ENCODE measurements at places on chromosomes 11 and 22.

DNA sequence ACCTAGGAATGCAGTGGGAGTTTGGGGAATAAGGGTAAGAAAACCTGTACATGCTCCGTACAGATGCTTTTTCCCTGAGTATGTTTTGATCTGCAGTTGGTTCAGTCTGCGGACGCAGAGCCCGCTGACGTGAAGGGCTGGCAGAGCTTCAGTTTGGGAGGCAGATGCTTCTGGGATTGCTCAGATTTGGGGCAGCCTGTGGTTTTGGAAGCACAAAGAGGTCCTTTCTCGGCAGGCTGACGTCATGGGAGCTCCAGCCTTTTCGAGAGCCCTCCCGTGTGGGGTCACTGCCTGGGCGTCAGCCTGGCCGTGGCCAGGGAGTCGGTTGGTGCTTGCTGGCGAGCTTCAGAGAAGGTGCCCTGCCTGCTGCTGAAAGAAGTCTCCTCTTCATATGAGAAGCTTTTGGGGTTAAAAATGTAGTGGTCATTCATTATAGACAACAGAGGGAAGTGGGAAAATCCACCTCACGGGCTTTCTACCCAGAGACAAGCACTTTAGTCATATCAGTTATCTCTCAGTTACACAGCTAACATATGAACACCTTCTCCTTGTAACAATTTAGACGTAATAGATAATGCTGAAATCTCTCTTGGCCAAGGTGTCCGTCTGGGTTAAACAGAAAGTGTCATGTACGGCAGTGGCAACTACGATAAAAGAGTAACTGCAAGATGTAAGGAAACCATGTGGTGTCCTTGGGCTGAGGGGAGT lies 26.8 kb downstream of the TPCN2 start:
- DNase-seq, result peak; percentile 65

DNA sequence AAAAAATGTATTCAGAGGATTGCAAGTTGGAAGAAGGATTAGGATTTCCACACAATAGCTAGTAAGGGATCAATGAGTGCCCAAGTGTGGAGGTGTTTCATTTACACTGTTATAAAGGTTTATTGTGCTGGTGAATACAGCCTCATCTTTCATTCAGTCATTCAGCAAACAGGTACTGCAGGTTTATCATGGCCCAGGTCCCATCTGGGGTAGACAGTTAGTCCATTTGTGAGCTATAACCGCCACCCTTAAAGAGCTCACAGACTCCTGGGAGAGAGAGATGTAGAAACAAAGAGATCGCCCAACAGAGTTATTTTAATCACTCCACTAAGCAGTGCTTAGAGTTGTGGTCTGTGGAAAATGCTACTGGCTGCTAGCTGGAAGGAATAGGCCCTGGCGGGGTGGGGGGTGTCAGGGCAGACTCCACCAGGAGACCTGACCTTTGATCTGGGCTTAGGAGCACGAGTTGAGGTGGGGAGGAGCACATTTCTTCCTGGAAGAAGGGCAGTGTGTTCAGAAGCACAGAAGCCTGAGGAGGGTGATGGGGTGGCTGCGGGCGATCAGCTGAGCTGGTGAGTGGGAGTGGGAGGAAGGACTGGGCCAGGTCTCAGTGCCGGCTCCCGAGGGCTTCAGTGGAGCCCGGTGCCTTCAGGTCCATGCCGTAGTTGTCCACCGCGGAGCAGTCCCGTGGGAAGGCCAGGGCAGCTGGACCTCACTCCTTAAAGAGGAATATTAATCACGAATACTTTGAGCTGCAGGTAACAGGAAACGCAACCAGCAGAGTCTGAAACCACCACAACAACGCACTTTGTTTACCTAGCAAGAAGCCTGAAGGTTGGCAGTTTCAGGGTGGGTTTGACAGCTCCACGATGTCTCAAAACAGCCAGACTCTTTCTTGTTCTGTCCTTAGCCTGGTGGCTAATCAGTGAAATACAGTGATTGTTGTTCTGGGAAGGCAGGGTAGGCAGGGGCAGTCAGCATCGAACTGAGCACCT lies 11.2 kb downstream of the TOM1 start:
- DNase-seq, result no peak

DNA sequence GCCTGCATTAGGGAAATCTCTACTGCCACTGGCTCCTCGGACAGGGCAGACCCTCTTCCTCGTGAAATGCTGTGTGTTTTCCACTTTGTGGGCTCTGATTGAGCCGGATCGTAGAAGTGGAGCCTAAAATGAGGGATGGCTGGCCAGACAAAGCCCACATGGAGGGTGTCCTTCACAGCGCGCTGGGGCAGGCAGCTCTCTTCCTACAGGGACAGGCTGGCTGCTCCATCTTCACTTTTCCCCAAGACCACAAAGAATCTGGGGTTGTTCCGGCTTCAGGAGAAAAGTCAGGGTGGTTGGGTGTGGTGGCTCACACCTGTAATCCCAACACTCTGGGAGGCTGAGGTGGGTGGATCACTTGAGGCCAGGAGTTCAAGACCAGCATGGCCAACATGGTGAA lies 94.9 kb downstream of the MORC2 start:
- no peak for DNase-seq

DNA sequence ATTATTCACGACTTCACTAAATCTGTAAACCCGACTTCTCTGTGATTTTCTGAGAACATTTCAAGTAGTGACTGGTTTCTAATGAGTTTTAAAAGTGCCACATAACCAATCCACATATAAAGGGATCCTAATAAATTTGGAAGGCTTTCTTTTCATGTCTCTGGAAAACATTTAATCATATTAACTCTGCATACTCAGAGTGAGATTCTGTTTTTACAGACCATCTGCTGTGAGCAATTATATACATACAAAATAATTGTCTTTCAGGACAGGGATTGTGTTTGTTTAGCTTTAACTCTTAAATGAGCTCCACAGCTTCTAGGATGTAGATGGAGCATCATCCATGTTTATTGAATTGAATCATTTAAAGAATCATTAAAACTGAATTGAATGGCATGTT lies 65.1 kb downstream of the PRMT3 start:
- DNase-seq, result no peak

DNA sequence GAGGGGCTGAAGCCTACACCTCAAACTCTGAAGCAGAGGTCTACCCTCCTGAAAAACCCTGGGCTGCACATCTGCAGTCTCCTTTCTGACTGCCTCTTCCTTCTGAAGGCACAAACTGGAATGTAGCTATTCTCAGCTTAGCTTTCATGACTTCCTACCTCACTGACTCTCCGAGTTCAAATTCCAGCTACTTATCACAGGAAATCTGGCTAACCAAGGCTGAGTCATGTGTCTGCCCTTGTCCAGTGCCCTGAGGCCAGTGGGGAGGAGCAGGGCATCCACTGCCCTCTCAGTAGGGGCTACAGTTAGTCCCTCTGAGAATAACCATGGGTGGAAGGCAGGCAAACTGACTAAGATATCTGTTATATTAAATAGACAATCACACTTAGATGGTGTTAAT lies 29.2 kb downstream of the PDGFD start:
- no peak for DNase-seq

GRCh38 chr11:46280706-46281105 lies 3.2 kb downstream of the CREB3L1 start:
- DNase-seq, result no peak

DNA sequence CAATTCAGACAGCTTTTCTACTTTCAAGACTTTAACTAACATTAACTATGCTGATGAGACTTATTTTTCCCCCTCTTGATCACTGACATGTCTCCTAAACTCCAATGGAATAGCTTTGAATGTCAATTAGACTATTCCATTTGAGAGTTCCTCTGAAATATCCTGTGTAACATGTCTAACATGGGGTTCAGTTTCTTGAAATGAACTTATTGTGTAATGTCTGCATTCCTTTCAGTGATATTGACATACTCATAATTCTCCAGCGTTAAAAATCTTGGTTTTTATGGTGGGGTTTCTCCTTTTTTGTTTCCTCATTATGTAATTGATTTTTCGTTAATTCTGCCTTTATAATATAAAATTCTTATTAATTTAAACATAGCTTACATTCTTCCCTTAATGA lies 37.7 kb upstream of the SPTBN2 start:
- no peak for DNase-seq

GRCh38 chr22:20432244-20432686 lies 5.4 kb downstream of the SCARF2 start:
- DNase-seq, result no peak

DNA sequence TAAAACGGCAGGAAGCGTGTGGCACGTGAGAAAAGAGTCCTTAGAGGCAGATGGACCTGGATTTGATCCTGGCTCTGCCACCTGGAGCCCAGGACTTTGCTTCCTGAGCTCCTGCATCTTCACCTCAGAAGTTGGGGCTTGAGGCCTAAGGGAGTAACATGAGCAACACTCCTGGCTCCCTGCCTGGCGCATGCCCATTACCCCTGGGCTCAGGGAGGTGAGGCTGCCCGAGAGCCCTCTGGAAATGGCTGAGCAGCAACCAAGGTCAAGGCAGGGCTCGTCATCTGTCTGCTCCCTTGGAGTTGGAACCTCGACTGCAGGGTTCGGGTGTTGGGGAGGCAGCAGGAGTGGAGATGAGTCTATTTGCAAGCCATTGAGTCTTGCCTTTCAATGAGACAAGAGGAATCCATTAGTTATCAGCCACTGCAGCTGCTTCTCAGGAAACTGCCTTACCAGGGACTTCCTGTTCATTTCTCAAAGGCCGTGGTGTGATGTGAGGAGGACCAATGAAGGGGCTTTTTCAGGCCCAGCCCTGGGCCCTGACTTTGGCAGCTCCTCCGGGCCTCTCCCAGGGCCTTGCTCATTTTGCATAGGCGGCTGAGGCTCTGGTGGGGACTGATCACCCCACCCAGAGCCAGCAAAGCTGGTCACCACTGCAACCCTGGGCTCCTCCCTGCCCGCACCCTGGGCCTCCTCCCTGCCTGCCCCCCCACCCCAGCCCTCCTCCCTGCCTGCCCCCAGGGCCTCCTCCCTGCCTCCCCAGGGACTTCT lies 6.4 kb downstream of the FADS2 start:
- DNase-seq, result no peak

Data from AG04449 (cell line).